ENCODE measurements at places on chromosomes 4 and X. TPM values are rescaled to one million over a fixed set of nuclear protein-coding genes. Genes with fewer than 3 reads are reported as not detected.

GRCh38 chrX:16155581-16156096, 11.6 kb upstream of the MAGEB17 start:
- DNase-seq, result no peak

Gene CYSLTR1
- 2.8 TPM for total RNA-seq

DNA sequence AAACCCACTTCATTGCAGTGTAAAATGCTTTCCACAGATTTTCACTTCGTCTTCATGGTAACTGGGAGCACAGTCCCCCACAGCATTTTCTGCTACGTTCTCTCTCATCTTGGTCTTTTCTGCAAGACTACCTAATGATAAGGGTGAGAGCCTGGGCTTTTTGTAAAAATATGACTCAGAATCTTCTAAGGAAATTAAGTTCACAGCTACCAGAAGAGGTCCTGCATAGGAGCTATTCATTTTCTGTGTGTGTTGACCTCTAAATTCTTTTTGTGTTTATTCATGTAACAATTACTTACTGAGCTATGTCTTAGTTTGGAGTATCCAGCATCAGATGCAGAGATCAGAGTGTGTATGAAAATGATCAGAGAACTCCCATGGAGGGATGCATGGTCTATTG, 192.2 kb downstream of the CPEB2 start:
- no peak for DNase-seq

Gene TREX2
- total RNA-seq, result 1.9 TPM

GRCh38 chr4:111466811-111467604, 678.2 kb upstream of the FAM241A start:
- DNase-seq, result no peak

- DNase-seq, result no peak
Measured at GRCh38 chrX:9153300-9153699, 119.4 kb upstream of the FAM9B start.

Gene SPANXA1
- not detected for total RNA-seq
